Fibroblast of pulmonary artery (primary cell): ENCODE measurements at places on chromosomes 2 and 18.

DNA sequence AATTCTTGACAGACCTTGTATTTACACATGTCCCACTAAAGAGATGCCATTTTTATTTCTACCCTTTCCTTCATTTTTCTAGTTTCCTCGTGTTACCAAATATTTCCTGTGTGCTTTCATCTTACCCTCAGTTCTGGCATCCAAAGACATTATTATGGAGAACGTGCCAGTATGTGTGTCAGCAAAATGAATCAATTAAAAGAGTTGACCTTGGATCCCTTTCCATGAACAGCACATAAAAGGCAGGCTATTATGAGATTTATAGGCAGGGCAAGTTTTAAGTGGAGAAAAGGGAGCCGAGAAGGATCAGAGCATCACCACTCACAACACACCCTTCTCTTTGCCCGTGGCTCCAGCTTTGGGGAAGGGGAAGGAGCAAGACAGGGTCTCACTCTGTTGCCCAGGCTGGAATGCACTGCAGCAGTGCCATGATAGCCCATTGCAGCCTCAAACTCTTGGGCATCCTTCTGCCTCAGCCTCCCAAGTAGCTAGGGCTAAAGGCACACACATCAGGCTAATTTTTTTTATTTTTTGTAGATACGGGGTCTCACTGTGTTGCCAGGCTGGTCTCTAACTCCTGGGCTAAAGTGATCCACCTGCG is 149.9 kb downstream of the GFPT1 start:
- DNase-seq: no peak

- peak; percentile 76 for DNase-seq
Observed at GRCh38 chr2:218876562-218877219, 4.0 kb upstream of the WNT10A start.

- no peak for DNase-seq
Observed at GRCh38 chr2:77102927-77103326, 419.2 kb downstream of the LRRTM4 start.

- DNase-seq: peak; percentile 75
Observed at GRCh38 chr2:168758970-168759820, 43.2 kb upstream of the NOSTRIN start.

GRCh38 chr2:231187736-231188505 is 10.5 kb upstream of the ARMC9 start:
- peak; percentile 95 for DNase-seq

GRCh38 chr2:145919477-145919876 is 1399.6 kb upstream of the ZEB2 start:
- DNase-seq: peak; percentile 58

- peak; percentile 37 for DNase-seq
Observed at GRCh38 chr2:134410831-134411231, 157.0 kb downstream of the MGAT5 start.

- DNase-seq: no peak
Observed at GRCh38 chr2:219396863-219397457, 9.2 kb upstream of the DNPEP start.

DNA sequence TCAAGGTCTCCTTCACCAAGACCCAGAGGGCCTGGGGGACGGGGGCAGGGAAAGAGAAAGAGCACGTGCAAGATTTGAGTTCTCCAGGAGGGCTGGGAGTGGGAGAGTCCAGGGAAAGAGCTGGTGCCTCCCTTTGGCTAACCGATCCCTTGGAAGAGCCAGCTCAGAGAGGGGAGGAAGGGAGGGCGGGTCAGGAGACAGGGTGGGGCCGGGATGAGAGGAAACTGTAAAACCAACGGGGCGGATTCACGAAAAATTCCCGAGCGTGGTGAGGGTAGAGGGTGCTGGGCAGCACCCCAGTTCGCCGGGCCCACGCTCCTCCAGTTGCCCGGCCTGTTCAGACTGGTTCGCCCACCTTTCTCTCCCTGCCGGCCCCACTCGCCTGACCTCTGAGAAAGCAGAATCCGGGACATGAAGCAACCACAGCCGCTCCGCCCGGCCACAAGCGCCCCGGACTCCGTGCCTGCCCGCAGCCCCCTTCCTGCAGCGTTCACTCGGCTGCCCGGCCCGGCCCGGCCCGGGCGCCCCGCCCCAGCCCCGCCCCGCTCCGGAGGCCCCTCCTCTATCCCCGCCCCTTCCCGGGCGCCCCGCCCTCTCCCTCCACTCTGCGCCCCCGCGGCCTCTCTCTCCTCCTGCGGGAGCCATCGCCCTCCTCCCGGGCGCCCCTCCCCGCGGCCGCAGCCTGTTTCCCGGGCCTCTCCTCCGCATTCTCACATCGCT is 230.9 kb upstream of the SMAD2 start:
- DNase-seq: peak; percentile 85

DNA sequence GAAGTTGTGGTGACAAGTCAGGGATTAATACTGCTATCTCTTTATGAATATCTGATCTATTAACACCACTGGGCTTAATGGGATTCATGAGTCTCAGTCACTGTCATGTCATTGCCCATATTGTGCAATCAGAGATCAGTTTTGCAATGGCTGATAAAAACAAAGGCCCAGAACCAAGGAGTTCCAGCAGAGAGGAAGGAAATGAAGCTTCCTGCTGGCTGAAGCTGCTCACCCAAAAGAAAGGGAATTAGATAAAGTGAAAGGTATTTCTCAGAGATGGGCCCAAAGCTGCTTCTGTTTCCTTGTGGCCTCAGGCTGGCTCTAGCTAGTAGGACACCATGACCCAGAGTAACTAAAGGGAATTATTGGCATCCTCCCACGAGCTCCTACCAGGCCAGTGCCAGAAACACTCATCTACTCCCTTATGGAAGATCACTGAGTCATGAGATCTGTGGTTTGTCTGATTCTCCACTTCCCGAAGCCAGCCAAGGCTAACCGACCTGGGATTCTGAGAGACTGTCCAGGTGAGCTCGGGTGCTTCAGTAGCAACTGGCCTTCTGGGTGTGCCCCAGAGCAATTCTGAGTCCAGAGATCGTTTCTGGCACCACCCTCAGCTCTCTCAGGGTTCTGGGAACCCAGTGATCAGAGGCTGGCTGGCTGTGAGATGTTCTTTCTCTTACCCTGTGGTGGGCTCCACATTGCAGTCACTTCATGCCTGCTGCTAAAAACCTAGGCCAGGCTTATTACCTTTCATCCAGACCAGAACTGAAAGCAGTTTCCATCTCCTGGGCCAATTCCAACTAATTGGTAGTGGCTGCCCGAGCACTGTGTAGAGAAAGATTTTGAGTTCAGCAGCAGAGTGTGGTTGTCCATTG is 129.5 kb upstream of the PELI1 start:
- DNase-seq: peak; percentile 91

DNA sequence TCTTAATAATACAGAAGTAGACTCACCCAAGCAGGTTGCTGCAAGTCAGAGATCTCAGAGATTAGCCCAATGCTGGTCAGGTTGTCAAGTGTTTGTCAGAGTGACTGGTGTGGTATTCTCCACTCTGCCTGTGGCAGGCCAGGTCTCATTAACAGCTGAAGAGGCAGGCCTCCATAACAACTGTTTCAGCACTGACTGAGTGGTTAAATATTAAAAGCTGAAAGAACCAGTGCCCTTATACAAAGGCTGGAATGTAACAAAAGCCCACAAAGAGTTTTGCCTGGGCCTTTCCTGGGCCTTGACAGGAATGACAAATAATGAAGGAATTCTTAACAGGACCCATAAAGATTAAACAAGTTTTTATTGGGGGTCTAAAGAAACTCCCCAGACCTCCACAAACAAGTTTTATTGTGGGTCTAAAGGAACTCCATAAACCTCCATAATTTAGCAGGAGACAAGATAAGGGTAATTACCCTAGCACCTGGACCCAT is 26.8 kb downstream of the SULT1C2 start:
- DNase-seq: no peak

GRCh38 chr2:23746141-23746863 is 180.6 kb downstream of the ATAD2B start:
- no peak for DNase-seq

GRCh38 chr2:125698280-125698679 is 957.7 kb upstream of the GYPC start:
- no peak for DNase-seq

DNA sequence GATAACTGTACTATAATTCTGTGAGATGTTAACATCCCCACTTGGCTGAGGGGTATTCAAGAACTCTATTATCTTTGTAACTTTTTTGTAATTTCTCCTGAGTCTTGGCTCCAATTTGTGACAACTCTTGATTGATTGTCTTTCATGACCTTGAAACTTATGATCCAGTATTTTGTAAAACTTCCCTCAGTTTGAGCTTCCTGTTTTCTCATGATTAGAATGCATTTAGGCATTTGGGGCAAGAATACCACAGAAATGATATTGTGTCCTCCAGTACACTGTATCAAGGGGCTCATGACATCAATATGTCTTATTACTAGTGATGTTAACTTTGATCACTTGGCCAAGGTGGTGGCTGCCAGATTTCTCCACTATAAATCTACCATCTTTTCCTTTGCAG is 37.4 kb downstream of the PNO1 start:
- peak; percentile 38 for DNase-seq

GRCh38 chr2:101277111-101277510 is 24.4 kb downstream of the CNOT11 start:
- peak; percentile 20 for DNase-seq

GRCh38 chr2:54103454-54104314 is 11.7 kb upstream of the ACYP2 start:
- peak; percentile 67 for DNase-seq

DNA sequence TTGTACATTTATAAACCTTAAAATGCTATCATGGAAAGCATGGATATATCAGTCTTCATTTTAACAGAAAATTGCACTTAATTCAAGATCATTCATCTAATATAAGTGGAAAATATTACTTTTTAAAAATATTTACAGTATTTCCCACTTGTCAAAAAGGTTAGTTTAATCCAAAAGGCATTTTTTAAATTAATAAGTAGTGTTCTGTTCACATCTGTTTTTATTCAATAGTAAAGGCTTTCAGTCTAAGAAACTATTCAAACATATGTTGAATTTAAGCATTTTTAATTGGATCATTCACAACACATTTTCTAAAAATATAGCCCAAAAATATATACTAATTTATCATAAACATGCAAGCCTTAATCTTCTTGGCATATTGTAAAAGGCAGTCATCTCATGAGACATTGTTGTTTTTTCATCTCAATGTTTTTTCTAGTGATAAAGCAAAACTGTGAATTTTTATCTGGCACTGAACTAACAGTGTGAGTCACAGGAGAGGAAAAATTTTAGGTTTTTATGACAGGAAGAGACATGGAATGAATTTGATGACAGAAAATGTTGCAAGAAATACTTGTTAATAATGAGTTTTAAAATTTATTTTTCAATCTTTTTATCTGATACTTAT is 1642.5 kb upstream of the TMEFF2 start:
- peak; percentile 71 for DNase-seq

GRCh38 chr2:191959209-191959608 is 112.3 kb upstream of the CAVIN2 start:
- peak; percentile 45 for DNase-seq
